Stimulated activated CD4-positive, alpha-beta T cell treated with anti-CD3 and anti-CD28 coated beads, Interleukin-1b, Interleukin-23, amount 100 ng/mL, for 1 hour (primary cell): ENCODE measurements at places on chromosomes 3 and 15.

DNA sequence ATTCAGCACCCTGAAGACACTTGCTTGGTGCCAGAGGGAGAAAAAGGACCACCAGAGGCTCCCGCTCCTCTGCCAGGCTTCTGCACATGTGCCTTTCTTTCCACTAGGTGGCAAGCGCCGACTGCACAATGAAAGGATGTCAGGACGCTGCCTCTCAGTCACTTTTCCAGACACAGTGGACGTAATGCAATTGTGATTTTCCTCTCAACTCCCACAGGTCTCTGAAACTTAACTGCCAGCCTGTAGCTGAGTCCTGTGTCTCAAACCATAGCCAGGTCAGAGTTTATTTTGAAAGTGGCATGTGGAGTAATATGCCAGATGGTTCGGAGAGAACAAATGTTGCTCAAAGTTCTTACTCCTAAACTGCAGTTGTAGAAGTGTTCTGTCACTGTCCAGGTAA, 162.9 kb downstream of the ITPR1 start:
- DNase-seq = no peak

DNA sequence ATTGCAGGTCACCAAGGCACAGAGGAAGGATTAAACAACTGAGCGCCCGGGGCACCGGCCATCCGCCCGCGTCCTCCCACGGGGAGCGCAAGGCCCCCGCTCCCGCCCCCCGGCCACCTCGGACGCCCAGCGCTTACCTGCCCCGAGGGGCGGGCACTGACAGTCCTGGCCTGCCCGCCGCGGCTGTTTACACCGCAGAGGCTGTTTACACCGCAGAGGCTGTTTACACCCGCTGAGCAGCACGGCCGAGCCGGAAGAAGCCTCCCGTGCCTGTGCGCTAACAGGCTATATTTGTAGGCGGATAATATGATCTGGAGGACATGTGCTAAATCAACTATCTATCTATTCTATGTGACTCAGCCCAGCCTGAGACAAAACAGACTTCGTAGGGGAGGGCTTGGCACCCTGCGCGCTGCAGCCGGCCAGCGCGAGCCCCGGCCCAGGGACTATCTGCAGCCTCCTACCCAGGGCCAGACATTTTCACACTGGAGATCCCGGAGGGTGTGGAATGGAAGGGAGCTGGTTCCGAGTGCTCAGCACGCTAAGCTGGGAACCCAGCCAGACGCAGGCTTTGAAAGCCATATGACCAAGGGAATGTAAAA, at the start of gene LRRC2:
Gene LRRC2 (minus strand): TSS at position 263 of the 602 bp plus-strand sequence. CDS start 14,711 bp downstream, outside the sequence.
- DNase-seq = no peak

DNA sequence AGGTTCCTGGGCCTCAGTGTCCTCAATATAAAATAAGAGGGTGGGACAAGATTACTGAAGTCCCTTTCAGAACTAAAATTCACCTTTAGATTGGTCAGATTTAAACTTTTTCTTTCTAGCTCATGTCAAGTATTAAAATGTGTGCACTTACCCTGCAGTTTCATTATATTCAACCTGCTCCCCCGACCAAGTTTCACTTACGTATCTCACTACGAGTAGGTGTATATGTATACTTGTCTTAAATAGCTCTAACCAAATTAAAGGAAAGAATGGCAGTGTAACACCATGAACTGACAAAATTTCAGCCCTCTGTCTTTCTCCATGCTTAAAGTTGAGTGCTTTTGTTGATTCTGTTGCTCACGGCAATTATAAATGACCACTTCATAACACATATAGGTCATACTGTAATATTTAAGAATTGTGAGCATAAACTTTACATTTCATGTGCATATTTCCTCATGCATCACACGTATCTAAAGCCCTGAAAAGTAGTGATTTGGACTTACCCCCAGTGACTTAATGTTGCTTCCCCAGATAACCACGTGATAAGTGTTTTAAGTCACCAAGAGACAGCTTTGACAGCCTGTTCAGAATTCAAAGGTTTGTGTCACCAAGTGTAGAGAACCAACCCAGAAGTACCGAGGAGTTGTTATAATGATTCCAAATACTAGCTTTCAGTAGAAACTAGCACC, 70.0 kb downstream of the PGPEP1L start:
- no peak for DNase-seq

- no peak for DNase-seq
Observed at GRCh38 chr3:79380581-79380980, 387.2 kb downstream of the ROBO1 start.

- DNase-seq = no peak
Observed at GRCh38 chr3:29282427-29283230, 1.8 kb downstream of the RBMS3 start.

DNA sequence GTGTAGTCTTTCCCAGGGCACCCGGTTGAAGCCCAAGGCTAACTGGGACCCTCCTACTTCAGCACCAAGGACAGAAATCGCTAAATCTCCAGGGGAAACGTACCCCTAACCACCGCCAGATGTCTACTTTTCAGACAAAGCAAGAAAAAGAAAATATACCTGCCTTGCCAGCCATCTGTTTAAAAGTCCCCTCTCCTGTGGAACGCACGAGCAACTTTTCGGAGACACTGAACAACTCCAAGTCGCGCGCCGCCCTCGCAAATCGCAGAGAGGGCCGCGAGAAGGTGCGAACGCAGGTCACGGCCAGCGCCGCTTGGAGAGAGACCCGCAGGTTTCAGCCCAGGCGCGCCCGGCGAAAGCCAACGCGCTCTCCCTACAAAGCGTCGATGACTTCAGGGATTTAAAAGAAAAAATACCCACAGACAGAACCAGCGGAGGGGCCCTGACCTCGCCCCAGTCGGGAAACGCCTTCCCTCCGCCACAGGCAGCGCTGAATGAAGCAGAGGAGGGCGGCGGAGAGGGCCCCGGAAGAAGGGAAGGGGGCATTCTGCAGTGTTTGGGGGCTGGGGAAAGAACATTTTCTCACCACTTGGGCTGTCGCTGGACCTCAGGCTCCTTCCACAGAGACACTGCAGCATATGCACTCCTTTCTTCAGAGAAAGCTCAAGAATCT, 213.1 kb downstream of the FGF12 start:
- no peak for DNase-seq

DNA sequence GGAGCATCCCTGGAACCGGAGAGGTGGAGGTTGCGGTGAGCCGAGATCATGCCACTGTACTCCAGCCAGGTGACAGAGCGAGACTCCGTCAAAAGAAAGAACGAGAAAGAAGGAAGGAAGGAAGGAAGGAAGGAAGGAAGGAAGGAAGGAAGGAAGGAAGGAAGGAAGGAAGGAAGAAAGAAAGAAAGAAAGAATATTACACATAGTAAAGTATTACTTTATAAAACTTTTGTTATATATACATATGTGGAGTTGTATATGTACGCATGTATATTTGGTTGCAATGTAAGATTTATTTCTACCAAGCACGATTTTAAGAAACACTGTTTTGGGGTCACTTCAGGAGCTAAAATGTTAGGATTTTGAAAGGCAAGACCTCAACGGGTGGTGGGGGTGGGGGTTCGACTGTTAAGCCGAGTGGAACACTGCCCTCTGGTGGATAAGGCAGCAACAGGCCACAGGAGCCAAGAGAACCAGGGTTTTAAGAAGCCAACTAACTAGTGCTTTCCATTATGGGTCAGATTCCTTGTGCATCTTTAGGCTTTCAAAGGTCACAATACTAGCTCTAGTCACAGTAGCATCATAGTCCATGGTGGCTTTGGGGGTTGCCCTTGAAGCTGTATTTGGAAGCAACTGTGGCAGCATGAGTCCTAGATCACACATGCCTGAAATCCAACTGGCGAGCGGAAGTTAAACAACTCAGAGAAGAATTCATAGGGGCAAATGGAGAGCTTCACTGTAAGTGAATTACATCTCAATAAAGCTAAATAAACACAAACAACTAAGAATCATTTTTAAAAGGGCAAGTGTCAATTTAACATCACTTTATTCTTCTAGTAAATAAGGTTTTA, 22.5 kb downstream of the GLB1 start:
- DNase-seq = no peak

DNA sequence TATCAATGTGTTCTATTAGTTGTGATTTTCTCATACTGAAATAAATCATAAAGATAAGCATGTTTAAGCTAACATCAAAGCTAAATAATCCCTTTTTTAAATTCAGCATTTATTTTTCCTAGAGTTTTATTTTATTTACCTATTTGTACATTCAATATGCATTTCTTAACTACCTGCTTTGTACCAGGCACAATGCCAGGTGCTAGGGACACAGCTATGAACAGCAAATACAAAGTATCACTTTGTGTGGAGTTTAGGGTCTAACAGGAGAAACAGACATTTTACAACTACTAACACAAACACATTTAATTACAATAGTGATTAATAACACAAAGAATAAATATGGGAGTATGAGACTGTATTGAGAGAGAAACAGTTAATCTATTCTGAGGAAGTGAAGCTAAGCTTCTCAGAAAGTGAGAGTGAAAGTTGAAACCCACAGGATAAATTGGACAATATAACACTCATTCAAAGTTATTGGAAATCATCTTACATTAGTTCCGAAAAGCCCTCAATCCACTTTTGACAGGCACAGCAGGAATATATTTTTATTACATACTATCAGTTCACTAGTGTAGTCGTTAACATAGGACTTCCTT, 159.6 kb downstream of the GBE1 start:
- no peak for DNase-seq

DNA sequence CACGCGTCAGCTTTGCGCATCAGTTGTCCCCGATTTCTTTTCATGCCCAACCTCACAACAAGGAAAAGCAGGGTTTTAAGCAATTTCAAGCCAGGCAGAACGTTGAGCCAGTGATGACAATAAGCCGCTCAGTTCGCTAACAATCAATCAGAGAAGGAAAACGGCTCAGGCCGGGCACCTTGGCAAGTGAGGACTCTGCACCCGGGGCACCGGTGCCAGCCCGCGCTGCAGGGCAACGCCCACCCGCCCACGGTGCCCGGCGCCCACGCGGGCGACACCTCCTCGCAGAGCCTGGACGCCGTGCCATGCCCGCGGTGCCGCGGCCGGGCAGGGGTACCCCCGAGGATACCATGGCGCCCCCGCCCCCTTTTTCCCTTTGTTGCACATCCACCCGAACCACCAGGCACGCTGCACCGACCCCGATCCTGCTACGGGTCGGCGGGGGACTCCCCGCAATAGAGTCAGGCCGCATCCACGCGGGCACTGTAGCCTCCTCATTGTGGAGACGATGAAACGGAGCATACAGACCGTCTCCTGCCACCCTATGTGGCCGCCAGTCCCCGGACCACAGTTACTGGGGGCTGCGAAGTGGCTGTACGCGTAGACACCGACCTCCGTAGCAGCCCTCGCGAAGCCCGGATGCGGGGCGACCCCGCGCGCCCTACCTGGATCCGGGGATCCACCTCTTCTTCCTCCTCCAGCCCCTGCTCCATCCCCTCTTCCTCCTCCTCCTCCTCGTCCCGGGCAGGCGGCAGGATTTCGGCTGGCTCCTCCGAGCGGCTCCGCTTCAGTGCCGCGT, 581 bp downstream of the SH3BP5 start:
- no peak for DNase-seq

- DNase-seq = no peak
Observed at GRCh38 chr3:10361375-10361774, 40.5 kb upstream of the SEC13 start.

DNA sequence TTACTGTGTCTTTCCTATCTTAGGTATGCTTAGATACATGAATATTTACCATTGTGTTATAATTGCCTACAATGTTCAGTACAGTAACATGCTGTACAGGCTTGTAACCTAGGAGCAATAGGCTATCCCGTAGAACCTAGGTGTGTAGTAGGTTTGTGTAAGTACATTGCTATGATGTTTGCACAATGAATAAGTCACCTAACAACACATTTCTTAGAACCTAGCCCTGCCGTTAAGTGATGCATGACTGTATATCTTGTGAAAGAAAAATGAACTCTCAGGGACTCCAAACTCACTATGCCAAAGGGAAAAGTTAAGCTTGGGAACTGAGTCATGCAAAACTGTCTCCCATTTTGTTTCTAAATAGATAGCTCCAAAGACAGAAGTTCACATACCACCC, 91.5 kb upstream of the ACP3 start:
- DNase-seq = no peak

DNA sequence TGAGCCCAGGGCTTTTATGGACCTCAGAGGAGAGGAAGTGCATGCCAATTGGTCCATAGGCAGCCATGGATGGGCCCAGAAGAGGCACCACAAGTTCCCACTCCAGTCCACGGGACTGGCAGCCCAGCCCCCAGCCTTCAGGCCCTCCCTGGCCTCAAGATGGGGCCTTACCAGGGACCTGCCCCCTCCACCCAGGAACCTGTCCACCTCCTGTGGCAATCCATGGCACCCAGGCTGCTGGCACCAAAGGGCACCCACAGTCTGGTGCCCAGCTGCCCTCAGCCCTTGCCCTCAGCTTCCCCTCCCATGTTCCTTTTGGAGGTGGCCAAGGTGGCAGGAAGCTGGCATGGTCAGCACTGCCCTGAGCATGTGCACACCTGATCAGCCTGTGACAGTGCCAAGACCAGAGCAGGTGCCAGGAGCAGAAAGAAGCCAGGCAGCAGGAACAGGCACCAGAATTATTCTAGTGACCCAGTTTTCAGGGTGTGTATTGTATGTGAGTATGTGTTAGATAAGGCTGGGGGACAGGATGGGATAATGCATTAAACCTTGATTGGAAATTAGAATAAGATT, 415.0 kb downstream of the NTRK3 start:
- no peak for DNase-seq

DNA sequence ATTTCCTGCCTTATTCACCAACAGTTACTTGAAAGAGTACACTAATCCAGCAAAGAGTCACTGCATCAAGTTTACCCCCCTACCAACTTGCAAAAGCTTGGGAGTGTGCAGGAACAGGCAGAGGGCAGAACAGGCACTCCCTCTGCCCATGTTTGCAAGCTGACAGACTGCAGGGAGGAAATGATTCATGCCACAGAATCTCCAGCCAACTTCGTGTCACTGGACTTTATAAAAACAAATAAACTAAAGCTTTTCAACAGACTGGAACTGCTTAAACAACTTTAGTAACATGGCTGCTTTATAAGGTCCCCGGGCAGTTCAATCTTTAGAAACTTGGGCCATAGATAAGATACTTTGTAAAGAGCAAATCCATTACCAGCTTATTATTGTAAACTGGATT, 129.5 kb downstream of the THRB start:
- no peak for DNase-seq

GRCh38 chr3:187717572-187717971, 15.2 kb upstream of the RTP2 start:
- DNase-seq = no peak

DNA sequence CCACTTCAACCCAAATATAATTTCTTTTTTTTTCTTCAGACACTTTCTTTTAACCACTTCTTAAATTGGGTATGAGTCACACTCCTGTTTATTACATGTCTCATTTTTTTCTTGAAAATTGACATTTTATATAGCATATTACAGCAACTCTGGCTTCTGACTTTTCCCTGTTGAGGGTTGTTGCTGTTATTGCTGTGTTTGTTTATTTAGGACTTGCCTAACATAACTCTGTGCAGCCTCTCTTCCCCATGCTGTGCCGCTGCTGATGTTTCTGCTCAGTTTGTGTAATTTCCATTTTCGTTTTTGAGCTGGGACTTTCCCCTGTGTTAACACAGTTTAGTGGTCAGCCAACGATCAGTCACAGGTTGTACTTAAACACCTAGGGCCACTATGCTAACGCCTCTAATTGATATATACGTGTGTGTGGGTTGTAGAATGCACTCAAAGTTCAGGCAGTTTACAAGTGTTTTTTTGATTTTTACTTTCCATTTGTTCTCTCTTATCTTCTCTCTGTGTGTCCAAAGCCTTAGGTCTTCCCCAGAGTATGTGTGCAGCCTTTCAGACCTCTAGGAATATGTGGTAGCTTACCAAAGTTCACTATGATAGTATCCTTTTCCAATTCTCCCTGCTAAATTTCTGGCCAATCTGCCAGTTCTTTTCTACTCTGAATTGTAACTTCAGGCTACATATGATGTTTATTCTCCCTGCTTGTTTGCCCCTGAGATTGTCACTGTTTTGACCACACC, 337.2 kb downstream of the ZBTB20 start:
- DNase-seq = no peak
